NCI-H748 treated with DMSO at 0.1 percent for 48 hours (cell line): ENCODE measurements at places on chromosomes 3 and 15.

GRCh38 chr3:113898892-113899291, 48.9 kb upstream of the ZDHHC23 start:
- DNase-seq: no peak

DNA sequence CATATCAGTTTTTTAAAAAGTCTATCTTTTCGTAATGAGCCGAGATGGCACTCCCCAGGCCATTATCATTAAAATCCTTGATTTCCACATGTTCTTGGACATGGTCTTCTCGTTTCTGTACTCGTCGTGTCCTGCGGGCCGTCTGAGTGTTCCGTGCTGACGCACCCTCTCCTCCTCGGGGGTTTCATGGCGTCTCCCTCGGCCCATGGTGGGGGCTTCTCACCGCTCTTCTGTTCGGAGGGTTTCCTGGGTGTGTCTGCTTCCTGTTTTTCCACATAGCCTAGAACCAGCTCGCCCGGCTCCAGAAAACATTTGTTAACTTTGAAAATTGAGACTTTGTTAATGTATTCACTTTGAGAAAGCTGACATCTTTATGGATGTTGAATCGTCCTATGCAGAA, 92.7 kb downstream of the VGLL4 start:
- no peak for DNase-seq

DNA sequence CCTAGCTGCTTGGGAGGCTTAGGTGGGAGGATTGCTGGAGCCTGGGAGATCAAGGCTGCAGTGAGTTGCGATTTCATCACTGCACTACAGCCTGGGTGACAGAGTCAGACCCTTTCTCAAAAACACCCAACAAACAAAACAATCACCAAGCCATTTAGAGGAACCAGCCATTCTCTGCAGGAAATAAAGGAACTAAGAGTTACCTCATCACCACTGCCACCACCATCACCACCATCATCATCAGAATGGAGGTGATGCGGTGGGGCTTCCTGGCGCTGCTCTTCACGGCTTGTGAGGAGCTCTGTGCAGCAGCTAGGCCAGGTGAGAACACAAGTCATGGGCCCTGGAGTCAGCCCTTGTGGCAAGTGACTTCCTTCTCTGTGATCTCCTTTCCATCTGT, 37.7 kb upstream of the KLHL25 start:
- DNase-seq: no peak

GRCh38 chr3:158419820-158420653, 151.0 kb upstream of the MLF1 start:
- DNase-seq: no peak

DNA sequence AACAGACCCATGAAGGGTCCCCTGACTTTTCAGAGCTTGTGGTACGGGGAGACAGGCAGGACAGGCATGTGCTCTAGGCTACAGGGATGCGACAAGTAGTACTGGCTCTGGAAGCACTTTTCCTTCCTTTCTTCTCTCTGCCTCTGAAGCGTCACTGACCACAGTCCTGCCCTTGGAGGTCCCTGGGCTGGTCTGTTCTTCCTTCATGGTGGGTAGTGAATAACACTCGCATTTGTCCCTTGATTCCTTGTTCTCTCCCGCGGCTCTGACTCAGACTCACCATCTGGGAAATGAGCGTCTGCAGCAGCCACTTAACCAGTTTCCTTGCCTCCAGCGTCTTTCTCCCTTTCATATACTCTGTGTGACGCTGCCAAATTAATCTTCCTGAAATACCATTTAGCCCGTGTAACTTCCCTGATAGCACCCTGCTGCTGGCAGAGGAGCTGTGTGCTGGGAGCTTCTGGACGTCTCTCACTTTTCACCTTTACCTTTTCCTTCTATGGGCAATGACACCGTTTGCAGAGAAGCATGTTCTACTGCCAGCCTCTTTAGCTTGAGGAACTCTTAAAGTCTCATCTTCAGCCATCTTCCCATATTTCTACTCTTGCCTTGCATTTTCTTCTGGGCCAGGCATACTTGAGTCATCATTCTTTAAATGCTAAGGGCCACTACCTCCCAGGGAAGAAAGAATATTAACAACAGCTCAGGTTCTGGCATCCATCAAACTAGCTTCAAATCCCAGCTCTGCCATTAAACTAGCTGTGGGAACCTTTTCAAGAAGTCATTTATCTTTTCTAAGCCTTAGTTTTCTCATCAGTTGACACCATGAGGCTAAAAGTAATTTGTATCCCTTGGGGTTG, 33.6 kb downstream of the TMEM45A start:
- no peak for DNase-seq

- no peak for DNase-seq
Measured at GRCh38 chr15:100762913-100763834, 116.5 kb upstream of the ALDH1A3 start.

DNA sequence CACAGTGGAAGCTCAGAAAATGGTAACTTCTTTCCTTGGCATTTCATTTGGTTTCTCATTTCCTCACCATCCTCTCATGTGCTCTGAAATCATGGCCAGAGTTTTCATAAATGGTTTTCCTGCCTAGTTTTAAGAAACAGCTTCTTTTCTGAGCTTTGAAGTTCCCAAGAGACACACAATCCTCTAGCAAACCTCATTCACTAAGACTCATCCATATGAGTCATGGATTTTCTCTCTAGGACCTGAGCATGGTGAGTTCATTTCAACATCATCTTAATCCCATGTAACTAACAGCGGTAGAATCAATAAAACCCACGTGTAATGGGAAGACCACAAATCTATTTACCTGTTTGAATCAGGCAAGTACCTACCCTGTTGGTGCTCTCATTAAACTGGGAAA, 274.5 kb upstream of the LRTM1 start:
- no peak for DNase-seq

GRCh38 chr15:68370768-68371151, 61.2 kb downstream of the ITGA11 start:
- no peak for DNase-seq

GRCh38 chr15:75007216-75007615, 11.9 kb downstream of the SCAMP5 start:
- no peak for DNase-seq

GRCh38 chr3:47367631-47368030, 13.2 kb upstream of the PTPN23 start:
- DNase-seq: no peak

DNA sequence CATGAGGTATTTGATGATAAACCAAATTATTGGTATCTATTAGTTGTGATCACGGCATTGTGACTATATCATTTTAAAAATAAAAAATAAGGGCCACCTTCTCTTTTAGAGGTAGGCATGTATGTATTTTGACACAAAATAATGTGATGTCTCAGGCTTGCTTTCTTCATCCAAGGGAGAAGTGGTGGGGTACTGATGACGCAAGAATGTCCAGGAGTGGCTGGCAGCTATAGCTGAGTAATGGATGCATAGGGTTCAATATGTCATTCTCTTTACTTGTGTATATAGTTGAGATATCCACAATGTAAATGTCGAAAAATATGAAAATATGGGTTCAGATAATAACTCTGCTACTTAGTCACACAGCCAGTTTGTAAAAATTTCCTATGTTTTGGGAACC, 46.8 kb upstream of the NSMCE3 start:
- DNase-seq: no peak

GRCh38 chr3:94069194-94069813, 6.4 kb downstream of the NSUN3 start:
- DNase-seq: no peak

GRCh38 chr15:65414841-65415621, 7.7 kb downstream of the IGDCC4 start:
- DNase-seq: no peak

DNA sequence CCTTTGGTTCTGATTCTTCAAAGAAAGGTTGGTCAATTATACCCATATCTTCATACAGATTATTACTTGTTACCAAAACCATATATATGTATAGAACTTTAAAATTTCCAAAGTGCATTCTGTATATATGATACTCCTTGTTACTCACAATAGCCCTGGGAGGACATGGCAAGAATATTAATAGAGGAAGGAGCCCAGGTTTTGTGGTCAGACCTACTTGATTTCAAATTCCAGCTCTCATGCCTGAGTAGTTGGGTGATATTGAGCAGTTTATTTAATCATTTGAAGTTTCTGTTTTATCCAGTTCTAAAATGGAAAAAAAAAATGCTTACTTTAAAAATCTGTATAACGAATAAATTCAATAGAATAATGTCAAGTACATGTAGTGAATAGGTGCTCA, 2.5 kb downstream of the IL1RAP start:
- no peak for DNase-seq

DNA sequence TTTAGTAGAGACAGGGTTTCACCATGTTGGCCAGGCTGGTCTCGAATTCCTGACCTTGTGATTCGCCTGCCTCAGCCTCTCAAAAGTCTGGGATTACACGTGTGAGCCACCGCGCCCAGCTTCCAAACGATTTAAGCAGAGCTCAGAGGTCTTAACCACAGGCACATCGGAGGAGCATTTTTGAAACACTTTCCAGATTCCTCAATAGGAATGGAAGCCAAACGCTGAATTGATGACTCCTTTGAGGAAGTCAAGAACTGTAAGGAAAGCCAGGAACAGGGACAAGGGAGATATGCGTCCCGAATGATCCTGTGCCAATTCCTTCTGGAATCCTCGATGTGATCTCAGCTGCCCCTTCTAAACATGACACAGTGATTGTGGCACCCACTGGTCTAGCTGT, 40.0 kb downstream of the TRH start:
- no peak for DNase-seq

DNA sequence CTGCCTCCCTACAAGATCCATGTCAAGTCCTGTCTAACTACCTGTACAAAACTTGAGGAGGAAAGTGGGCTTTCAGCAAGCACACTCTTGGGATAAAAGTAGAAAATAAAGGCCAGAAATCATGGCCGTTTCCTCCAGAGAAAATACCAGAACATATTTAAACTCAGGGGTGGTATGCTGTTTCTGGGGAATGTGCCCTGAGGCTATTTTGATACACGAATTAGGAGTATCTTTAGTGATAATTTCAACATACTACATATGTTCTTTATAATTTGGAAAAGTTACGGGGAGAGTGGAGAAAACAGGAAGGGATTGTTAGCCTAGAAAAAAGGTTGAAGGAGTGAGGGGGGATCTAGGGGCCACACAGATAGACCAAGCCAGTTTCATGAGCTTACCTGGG, 18.7 kb upstream of the PDCD6IP start:
- DNase-seq: no peak

DNA sequence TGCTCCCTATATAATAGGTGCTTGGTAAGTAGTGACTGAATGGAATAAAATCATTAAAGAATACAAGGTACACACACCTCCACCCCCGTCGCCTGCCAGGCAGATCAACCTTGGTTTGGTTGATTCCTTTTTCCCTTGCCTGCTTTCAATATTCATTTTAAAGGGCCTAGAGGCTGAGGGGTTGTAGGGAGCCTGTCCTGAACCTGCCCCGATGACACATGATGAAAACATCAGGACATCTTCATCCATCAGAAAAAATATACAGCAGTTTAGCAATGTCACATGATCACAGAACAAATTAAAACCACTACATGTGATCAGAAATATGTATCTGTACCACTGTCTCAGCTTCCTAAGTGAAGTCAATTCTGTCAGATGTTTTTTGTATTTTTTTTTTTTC, 588.9 kb downstream of the FOXP1 start:
- DNase-seq: no peak

DNA sequence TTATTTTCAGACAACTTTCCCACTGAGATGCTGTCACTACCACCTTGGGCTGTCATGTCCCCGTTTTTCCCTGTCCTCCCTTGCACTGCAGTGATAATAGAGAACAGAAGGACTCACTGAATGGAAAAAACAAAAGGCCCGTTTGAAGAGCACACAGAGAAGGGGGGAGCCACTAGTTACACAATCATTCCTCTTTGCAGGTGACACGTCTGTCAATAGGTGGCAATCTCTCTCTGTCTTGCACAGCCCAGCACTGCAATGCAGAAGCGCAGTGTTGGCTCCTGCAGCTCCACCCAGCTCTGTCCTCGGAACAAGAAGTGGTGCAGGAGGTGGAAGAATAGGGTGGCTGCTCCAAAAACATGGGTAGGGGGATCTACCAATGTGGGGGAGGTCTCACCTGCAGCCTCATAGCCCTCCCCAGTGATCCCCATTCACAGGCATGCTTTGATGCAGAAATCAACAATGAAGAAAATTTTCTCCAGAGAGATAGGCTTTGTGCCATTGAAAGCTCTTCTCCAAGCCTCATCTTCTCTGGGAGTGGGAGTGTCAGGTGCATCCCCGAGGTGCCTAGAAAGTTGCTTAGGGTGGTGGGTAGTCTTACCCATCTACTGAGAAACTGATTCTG, 31.8 kb downstream of the FSTL1 start:
- DNase-seq: peak; percentile 23

- DNase-seq: no peak
Measured at GRCh38 chr3:170189398-170190256, 8.1 kb upstream of the PHC3 start.

DNA sequence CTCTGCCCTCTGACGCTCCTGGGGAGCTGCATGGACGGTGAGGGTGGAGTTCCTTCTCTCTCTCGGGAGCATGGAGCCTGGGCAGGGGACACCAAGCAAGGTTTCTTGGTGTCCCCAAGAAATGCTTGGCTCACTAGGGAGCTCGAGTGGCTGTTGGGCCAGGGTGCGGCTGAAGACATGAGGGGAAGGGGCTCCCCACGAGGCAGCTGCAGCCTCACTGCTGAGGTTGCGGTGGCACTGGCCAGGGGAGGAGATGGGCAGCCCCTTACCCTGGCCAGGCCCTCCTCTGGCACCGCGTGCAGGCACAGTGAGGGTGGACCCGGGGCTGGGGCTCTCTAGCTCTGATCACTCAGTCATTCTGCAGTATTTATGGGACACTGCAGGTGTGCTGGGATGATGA, 43.5 kb upstream of the SLC41A3 start:
- DNase-seq: no peak

- DNase-seq: no peak
Measured at GRCh38 chr3:99484871-99485270, 153.5 kb upstream of the COL8A1 start.

- no peak for DNase-seq
Measured at GRCh38 chr3:30634761-30635735, 28.6 kb downstream of the TGFBR2 start.

DNA sequence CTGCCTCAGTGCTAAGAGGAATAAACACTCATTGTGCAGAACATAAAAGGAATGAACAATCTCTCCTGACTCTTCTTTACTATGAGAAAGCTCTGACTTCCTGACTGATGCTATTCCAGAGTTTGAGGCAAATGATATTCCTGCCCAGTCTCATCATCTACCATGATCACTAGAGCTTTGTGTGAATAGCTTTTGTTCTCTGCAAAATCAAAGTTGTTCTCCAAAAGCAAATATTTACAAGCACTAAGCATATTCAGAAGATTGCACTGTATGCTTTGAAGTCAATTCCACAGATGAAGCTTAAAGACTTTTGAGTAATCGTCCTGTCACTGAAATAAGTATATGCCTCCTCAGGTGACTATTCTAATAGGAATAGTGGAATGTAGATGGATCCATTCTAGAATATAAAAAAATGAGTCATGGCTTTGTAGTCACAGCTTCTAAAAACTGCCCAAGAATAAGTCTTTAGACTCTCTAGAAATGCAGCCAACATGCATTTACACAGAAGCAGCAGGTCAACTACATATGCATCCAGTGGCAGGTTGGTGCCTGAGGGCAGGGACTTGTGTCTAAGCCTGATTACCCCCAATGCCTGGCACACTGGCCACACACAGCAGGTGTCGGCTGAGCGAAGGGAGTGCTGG, 34.6 kb downstream of the TNFAIP8L3 start:
- DNase-seq: no peak
